Nephron progenitor cell (in vitro differentiated cells): ENCODE measurements at places on chromosomes 11 and 22.

GRCh38 chr11:2446590-2447252 lies 1.9 kb downstream of the KCNQ1 start:
- no peak overlapping the region for H3K27ac ChIP-seq
- no peak for DNase-seq
- no peak overlapping the region for H3K4me3 ChIP-seq
- H3K27me3 ChIP-seq, result peaks cover 80% of the 10 kb centered on the region

- no peaks in the 10 kb centered on the region for H3K27me3 ChIP-seq
- H3K4me1 ChIP-seq, result peaks cover 8% of the 10 kb centered on the region
- no peaks in the 10 kb centered on the region for H3K36me3 ChIP-seq
- no peak overlapping the region for H3K4me3 ChIP-seq
- no peak overlapping the region for H3K27ac ChIP-seq
These were observed 183.2 kb downstream of the MSANTD4 start for GRCh38 chr11:105838668-105839384.

DNA sequence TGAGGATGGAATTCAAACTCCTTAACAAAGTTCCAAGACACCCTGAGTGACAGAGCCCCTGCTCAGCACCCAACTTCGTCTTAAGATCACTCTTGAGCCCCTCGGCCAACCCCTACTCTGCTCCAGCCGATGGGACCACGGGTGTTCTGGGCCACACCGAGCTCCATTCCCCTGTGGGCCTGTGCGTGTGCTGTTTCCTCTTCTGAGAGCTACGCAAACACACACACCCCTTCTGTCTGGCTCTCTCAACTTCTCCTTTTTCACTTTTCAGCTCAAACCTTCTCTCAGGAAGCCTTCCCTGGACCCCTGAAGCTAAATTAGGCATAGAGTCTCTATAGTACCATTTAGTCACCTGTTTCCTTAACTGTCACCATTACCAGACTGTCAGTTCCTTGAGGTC lies 37.5 kb upstream of the NNMT start:
- H3K27me3 ChIP-seq, result no peaks in the 10 kb centered on the region
- H3K36me3 ChIP-seq, result no peaks in the 10 kb centered on the region
- peaks cover 68% of the 10 kb centered on the region for H3K4me1 ChIP-seq

DNA sequence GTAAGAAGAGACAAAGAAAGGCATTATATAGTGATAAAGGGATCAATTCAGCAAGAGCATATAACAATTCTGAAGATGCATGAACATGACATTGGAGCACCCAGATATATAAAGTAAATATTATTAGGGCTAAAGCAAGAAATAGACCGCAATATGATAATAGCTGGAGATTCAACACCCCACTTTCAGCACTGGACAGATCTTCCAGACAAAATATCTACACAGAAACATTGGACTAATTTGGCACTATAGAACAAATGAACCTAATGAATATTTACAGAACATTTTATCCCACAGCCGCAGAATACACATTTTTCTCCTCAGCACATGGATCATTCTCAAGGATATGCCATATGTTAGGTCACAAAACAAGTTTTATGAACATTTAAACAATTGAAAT lies 633.1 kb downstream of the JRKL start:
- H3K27ac ChIP-seq, result no peak overlapping the region
- no peak overlapping the region for H3K4me3 ChIP-seq
- DNase-seq, result no peak
- no peaks in the 10 kb centered on the region for H3K4me1 ChIP-seq
- no peaks in the 10 kb centered on the region for H3K27me3 ChIP-seq
- no peaks in the 10 kb centered on the region for H3K36me3 ChIP-seq

GRCh38 chr22:41828516-41828915 lies 4.4 kb upstream of the SREBF2 start:
- no peaks in the 10 kb centered on the region for H3K27me3 ChIP-seq
- H3K4me3 ChIP-seq, result peak overlapping the region; percentile 19
- no peak for DNase-seq
- H3K4me1 ChIP-seq, result peaks cover 84% of the 10 kb centered on the region
- peak overlapping the region; percentile 55 for H3K27ac ChIP-seq
- H3K36me3 ChIP-seq, result peaks cover 14% of the 10 kb centered on the region

DNA sequence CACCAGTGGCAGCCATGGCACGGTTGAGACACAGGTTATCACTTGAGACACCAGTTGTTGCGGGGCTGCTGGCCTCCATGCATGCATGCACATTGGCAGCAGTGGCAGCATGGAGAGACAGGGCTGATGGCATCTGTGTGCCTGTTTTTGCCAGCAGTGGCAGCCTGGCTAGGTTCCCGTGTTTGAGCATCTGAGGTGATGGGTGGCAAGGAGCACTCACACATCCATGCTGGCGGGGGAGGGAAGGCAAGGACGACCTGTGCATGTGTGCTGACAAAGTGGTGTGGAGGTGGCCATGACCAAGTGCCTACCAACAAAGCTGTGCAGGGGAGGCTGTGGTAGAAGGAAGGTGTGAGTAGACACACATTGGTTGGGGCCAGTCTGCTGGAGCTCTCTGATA lies 133.5 kb downstream of the CNTN5 start:
- no peaks in the 10 kb centered on the region for H3K27me3 ChIP-seq
- H3K27ac ChIP-seq, result no peak overlapping the region
- DNase-seq, result no peak
- H3K4me1 ChIP-seq, result no peaks in the 10 kb centered on the region
- no peak overlapping the region for H3K4me3 ChIP-seq

DNA sequence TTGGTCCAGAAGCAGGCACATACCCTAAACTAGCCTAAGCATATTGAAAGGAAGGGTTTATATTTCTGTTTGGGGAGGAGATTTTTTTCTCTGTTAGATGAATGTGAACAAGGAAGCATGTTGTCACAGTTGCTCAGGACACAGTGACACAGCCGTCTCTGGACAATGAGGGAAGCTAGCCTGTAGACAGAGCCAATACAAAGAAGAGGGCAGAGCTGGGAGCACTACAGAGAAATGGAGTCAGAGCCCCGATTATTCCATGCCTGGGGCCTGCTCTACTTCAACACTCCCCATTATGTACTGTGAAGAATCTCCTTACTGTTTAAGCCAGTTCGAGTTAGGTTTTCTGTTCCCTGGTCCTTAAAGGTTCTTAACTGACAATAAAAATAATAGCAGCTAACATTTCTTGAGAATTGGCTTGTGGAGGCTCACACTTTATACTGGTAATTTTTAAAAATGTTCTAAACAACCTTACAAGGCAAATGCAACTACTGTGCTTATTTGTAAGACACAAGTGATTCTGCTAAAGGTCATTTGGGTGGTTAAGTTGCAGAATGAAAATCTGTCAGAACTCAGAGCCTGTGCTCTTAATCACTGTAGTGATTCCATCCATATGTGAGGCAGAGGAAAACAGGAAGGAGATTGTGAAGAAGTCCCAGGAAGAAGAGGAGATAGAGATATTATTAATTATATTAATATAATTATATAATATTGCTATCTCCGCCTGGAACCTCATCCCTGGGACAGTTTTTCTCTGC lies 58.8 kb upstream of the RRAS2 start:
- no peak for DNase-seq
- no peak overlapping the region for H3K4me3 ChIP-seq
- H3K36me3 ChIP-seq, result no peaks in the 10 kb centered on the region
- no peaks in the 10 kb centered on the region for H3K4me1 ChIP-seq

DNA sequence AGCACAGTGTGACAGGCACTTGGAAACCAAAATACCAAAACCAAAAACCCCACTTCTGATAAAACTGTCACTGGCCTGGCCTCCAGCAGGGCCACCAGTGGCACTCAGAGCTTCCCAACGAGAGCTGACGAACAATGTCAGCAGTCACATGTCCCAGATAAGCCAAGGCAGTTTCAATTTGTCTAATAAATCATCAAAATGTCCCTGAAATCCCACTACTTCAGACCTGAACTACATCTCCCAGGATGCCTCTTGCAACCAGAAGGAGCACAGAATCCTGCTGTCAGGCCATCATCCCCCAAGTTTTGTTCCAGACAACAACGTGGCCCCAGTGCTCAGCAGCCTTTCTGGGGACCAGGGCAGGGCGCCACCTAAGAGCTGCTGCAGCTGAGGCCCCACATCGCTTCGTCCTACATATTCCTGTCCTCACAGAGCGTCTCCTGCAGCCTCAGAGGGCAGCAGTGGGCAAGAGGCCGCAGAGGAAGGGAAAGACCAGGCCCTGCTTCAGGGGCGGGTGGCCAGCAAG lies 25.1 kb downstream of the LRFN4 start:
- H3K36me3 ChIP-seq, result peaks cover 4% of the 10 kb centered on the region
- DNase-seq, result no peak
- H3K27ac ChIP-seq, result peak overlapping the region; percentile 36

DNA sequence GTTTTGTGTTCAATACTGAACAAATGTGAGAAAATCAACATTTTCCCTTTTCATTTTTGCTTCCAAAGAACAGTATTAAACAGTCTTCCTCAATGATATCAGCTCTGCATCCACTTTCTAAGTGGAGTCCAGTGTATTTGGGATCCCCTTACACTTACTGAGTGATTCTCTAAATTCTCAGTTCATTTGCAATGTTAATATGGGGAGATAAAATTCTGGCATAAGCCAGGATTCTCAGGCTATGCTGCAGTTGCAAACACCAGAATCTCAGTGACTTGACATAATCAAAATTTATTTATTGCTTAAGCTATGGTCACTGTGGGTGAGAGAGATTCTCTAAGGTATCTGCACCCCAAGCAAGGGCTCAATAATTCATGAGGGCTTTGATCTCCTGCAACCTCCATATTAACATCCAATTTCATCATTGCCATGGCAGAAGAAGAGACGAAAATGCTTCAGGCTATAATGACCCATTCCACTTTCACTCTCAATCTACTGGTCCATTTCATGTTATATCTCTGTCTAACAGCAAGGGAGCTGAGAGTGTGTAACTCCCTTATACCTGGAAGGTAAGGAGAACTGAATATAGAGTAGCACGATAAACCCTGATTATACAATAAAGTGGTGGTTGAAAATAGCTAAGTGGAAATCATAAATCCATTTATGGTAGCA lies 64.1 kb upstream of the CARD18 start:
- H3K27ac ChIP-seq, result no peak overlapping the region
- no peak for DNase-seq
- H3K4me1 ChIP-seq, result no peaks in the 10 kb centered on the region

DNA sequence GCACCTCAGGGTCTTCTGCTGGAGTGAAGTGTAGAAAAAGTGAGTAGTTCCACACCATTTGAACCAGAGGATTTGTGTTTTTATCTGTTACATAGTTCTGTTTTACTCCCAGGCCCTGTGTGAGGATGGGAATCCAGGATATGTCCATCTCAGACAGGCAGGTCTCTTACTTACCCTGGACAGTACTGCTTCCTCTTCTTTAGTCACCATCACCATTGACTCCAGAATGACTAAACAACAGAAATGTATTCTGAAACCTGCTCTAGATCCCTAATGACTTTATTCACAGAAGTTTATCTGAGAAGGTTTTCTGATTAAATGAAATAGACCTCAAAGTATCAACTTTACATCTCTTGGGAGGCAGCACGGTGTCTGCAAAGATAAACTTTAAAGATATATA lies 33.6 kb downstream of the CYP2R1 start:
- no peak for DNase-seq
- H3K27me3 ChIP-seq, result no peaks in the 10 kb centered on the region
- peaks cover 39% of the 10 kb centered on the region for H3K36me3 ChIP-seq
- H3K27ac ChIP-seq, result no peak overlapping the region

DNA sequence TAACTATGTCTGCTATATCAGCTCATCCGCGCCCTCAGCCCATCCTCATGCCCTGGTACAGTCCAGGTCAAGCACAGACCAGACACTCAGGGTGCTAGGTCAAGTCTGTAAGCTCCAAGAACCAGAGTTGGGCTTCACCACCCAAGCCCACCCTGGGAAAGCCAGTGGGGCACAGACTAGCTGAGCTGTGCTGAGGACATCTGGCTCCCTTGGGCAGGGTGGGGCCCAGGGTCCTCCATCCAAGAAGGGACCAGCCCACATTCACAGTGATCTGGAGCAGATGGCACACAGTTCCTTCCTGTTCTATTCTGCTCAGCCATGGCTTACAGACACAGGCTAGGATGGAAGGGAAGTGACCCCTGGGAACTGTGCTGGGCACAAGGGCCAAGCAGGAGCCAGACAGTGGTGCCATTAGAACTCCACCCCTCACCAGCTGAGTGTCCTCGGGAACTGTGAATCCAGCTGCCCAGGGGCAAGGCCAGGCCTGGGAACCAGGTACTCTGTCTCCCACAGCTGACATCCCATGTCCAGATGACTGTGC lies 9.1 kb downstream of the P2RY6 start:
- H3K4me1 ChIP-seq, result peaks cover 20% of the 10 kb centered on the region
- no peaks in the 10 kb centered on the region for H3K36me3 ChIP-seq
- H3K4me3 ChIP-seq, result no peak overlapping the region
- H3K27ac ChIP-seq, result no peak overlapping the region

- no peak overlapping the region for H3K4me3 ChIP-seq
- H3K4me1 ChIP-seq, result peaks cover 74% of the 10 kb centered on the region
- H3K36me3 ChIP-seq, result no peaks in the 10 kb centered on the region
- H3K27me3 ChIP-seq, result no peaks in the 10 kb centered on the region
- no peak for DNase-seq
These were observed 64.6 kb upstream of the PTPRJ start for GRCh38 chr11:47915783-47916182.

DNA sequence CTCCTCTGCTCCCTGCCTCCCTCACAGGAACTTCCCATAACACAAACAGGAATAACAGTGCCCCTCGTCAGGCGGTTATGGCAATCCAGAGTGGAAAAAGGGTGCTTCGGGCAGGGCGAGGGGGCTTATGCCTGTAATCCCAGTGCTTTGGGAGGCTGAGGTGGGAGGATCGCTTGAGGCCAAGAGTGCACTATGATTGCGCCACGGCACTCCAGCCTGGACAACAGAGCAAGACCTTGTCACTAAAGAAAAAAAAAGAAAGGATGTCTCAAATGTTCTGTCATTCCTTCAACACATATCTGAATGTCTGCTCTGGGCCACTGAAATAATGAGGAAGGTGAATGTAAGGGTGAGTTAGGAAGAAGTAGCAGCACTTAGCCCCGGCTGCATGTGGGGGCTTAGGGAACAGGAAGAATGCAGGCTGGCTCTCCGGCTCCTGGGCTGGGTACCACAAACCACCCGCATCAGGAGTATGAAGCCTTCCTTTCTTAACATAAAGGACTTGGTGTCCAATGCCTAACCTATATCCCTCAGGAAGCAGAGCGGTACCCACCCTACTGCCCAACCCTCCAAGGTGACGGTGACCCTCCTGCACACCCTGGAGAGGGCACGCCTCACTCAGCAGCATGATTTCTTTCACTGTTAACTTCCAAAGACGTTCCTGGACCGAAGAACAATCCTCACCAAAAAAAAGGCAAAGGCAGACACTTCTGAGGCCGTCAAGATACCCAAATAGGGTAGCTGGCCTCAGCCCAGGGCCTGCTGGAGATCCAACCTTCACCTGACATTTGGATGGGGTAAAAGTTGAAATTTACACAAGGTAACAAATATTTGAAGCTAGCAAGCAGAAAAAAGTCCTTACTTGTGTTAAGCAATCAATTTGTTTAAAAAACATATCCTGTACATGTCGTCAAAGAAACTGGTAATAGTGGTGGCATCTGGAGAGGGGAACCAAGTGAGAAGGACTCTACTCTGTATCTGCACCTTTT lies 3.8 kb downstream of the CPT1A start:
- DNase-seq, result no peak
- H3K36me3 ChIP-seq, result no peaks in the 10 kb centered on the region
- H3K4me3 ChIP-seq, result peak overlapping the region; percentile 34
- peaks cover 64% of the 10 kb centered on the region for H3K27me3 ChIP-seq
